Brain pericyte (primary cell): ENCODE measurements at places on chromosomes 2 and 18.

GRCh38 chr2:81734981-81735380 lies 1430.4 kb upstream of the LRRTM1 start:
- no peak for DNase-seq

DNA sequence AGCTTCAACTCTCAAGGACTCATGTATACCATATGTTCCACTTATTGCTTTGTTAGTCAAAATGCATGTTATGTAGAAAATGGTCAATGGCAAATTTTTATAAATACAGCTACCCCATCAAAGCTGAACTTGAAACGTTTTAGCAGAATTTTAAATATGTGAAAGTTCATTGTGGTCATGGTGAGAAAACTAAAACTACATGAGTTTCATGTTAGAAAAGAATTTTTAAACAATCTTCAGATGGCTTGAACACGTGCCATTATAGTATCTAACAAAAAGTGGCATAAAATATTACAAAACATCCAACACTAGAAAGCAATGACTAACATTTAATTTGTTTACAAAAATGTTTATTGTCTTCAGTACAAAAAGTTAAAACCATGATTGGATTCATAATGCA lies 246.0 kb upstream of the KCNJ3 start:
- no peak for DNase-seq

GRCh38 chr2:83051538-83052170 lies 1407.4 kb downstream of the SUCLG1 start:
- DNase-seq = no peak

GRCh38 chr2:176999301-176999700 lies 213.3 kb upstream of the HNRNPA3 start:
- DNase-seq = no peak

DNA sequence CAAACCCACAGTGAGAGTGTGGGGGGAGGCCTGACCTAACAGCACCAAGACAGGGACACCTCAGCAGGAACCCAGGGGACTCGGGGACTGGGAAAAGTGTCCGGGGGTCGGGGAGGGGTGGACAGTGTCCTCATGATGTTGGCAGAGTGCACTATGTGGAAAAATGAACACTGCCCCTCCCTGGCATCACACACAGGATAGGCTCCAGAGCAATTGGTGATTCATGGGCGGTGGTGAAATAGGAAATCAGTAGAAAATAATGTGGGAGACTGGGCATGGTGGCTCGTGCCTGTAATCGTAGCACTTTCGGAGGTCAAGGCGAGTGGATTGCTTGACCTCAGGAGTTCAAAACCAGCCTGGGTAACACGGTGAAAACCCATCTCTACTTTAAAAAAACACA lies 3.6 kb upstream of the ANO7 start:
- no peak for DNase-seq

DNA sequence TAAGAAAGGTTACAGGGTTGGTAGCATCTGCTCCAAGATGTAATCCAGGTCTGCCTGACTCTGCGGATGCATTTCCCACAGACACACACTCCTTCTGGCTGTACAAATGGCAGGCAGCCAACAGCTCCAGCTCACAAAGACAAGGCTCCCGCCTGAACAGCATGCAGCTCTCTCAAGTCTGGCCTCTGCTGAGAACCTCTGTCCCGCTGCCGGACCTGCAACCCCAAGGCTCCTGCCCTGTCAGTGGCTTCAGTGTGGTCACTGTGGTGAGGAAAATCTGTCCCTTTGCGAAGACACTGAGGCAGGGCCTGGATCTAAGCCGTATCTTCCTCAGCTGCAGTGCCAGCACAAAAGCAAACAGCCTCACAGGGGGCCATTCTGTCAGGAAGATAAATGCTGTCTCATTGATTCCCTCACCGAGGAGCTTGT lies 469.3 kb upstream of the MEX3C start:
- DNase-seq = no peak

DNA sequence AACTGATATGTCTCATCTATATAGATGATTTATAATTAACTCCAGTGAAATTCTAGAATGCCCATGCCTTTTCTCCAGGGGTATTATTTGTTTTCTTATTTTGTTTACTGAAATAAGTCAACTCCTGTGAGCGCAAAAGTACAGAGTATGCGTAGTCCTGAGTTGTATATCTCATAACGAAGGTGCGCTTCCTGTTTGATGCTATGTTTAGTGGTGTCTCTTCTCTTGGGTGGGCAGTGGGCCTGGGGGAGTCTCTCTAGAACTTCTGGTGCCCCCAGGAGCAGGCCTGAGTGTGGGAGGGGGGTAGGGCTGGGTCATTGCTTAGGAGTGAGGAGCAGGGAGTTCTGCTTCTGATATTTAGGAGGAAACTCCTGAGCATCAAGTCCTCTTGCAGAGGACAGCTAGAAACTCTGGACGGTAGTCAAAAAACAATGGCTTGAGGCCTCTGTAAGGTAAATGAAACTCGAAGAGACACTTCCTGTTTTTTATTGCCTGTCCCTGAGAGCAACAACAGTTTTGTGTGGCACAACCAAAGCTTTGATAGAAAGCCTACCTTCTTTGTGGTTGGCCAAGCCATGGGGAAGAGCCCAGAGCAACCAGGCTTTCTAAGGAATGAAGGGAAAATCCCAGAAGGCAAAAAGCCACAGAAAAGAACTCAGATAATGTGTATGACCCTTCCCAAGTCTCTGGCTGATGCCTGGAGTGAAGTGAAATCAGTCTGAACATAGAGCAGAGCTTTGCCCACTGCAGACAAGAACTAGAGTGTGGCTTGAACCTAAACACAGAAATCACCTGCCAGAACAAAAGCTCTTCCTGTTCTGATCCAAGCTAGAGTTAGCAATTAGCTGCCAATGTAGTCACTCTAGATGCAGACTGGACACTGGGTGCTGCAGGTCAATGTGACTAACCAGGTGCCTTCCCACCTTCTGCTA lies 8.5 kb upstream of the SP140L start:
- DNase-seq = no peak

- DNase-seq = no peak
Observed at GRCh38 chr2:887639-888038, 63.0 kb upstream of the SNTG2 start.
